ENCODE measurements at places on chromosomes 5 and 9.

DNA sequence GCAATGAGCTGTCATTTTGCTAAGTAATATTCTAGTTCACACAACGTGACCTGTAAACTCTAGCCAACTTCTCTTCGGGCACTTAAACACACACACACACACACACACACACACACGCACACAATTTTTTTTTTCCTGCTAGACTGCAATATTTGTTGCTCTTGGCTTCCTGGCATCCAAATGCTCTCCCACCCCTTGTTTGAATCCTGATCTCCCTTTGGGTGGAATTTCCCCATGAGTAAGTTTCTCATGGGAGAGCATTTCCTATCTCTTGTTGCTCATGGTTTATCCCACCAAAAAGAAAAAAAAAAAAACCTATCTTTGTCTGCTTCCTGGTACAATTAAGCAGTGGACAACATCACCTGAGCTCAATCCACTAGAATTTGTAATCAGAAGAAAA is 54.7 kb upstream of the TSLP start:
- no peak for DNase-seq

- DNase-seq, result no peak
Observed at GRCh38 chr5:142829801-142830220, 59.6 kb downstream of the ARHGAP26 start.

DNA sequence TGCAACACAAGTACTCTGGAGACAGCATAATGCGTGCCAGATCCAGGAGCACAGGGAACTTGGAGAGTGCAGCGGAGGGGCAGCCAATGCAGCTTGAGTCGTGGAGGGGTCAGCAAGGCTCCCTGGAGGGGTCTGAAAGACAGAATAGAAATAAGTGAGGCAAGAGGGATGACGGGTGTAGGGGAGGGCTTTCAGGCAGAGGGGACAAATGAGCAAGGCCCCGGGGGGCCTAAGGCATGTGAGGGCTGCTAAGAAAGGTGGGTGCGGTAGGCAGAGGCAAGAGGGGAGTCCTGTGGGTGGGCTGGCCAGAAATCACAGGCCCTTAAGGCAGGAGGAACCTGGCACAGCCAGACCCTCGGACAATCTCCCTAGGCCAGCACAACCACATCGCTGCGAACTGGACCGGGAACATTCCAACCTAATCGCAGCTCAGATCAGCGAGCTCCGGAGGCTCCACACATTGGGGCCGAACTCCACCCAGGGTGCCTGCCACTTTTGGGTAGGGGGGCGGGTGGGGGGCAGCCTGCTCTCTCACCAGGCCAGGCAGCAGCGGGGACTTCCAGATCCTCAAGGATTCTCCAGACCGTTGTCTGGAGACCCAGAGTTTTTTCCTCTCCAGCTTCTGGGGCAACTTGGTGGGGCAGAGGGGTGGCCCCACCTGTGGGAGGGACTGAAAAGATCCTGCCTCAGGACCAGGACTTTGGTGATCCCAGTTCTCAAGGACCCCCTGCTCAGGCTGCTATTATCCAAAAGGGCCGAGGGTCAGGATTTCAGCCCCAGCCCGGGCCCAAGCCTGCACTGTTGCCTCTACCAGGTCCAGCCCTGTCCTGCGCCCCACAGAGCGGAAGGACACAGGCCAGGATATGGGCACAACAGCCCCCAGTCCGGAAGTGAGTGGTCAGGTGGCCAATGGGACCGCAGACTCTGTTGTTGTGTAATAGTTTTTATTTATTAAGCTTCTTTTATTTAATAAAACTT is 22.7 kb upstream of the CYSTM1 start:
- DNase-seq, result no peak

GRCh38 chr9:85640425-85640824 is 101.3 kb downstream of the AGTPBP1 start:
- DNase-seq, result no peak

DNA sequence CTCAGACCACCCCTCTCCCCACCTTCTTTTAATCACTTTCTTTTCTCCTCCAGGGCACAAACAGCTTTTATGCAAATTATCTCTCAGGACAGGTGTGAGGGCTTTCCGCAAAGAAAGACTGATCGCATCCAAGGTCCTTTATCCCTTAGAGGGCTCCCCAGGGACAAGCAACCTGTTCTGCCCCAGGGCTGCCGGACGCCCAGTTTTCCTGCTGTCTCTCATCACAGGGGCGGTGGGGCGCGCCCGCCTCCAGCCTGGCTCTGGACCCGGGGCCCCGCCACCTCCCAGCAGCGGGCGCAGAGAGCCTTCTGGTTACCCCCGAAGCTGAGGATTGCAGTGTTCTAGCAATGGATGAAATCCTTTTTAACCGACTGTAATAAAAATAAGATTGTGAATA is 266.1 kb downstream of the CWC27 start:
- no peak for DNase-seq

- DNase-seq, result no peak
Observed at GRCh38 chr9:132609829-132610228, 27.4 kb downstream of the BARHL1 start.

DNA sequence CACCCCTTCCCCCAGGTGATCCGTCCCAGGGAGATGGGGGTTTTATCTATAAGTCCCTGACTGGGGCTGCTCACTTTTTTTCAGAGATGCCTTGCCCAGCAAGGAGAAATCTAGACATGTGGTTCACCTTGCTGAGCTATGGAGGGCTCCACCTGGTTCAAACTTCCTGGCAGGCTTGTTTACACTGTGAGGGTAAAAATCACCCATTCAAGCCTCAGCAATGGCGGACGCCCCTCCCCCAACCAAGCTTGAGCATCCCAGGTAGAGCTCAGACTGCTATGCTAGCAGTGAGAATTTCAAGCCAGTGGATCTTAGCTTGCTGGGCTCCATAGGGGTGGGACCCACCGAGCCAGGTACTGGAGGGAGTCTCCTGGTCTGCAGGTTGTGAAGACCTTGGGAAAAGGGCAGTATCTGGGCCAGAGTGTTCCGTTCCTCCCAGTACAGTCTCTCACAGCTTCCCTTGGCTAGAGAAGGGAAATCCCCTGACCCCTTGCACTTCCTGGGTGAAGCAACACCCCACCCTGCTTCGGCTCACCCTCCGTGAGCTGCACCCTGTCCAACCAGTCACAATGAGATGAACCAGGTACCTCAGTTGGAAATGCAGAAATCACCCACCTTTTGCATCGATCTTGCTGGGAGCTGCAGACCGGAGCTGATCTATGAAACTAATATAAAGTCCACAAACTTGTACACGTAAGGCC is 231.7 kb downstream of the CTNND2 start:
- DNase-seq, result no peak

- DNase-seq, result no peak
Observed at GRCh38 chr5:78792345-78793055, 143.9 kb upstream of the LHFPL2 start.

DNA sequence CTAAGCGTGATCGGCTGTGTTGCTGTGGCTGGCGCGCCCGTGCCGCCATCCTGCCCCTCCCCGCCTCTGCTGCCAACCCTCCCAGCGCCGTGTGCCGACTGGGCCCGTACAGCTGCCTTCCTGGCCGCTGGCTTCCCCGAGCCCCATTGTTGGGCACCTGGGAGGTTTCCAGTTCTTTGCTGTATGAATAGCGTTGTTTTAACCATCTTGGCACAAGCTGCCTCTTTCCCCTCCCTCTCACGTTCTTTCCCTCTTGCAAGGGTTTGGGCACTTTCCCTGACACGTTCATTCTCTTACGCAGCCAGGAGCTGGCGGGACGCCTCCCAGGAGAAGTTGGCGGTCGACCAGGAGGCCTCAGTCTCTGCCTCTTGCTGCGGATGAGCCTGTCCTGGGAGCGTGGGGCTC is 43.1 kb upstream of the RXRA start:
- DNase-seq, result no peak

GRCh38 chr5:3490957-3491507 is 104.6 kb upstream of the IRX1 start:
- no peak for DNase-seq

- DNase-seq, result no peak
Observed at GRCh38 chr9:124840300-124840833, 12.9 kb upstream of the WDR38 start.

GRCh38 chr9:126217797-126218196 is 108.8 kb upstream of the MVB12B start:
- DNase-seq, result no peak

- no peak for DNase-seq
Observed at GRCh38 chr5:125424402-125425141, 678.1 kb upstream of the ZNF608 start.

DNA sequence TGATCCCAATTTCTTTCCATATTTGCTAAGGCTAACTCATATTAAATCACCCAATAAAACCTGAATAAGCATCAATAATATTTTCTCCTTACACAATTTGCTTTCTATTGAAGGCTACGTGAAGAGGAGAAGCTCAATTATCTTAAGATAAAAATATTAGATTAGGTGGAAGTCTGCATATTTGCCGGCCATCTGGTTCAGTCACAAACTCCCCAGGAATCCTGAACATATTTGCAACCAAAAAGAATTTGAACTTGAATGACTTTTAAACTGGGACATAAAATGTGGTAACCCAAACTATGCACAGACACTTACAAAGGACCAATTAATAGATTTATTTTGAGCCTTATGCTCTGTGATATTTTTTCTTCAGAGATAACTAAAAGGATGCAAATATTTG is 92.3 kb downstream of the HAPLN1 start:
- no peak for DNase-seq

DNA sequence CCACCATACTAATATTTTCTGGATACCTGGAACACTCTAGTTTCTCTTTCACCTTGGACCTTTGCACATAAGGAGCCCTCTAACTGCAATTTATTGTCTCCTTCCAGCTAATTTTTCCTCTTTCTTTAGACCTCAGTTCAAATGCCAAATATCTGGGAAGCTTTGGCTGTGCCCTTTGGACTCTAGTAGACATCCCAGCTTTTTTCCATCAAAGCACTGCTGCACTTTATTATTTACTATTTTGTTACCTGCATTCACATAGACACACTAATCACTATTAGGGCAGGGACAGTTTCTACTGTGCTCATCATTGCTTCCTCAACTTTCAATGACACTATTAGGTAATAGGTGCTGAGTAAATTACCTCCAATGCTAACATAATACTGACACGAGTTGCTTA is 2.1 kb downstream of the RIGI start:
- DNase-seq, result no peak

DNA sequence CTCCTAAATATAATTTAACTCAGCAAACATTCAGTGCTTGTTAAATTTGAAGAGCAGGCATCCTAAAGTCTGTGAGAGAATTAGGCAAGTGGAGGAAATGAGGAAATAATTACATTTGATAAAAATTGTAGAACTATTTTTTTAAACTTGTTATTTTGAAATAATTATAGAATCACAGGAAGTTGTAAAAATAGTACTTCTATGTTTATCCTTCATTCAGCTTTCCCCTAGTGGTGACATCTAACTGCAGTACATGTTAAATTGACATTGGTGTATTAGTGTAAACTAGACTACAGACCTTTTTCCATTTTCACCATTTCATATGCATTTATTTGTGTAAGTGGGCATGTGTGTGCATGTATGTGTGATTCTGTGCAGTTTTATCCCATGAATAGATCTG is 51.6 kb downstream of the F2RL2 start:
- DNase-seq, result no peak

All from Panc1 (cell line).